Activated T-cell treated with anti-CD3 and anti-CD28 coated beads, Interleukin-2, amount 50 U/mL, for 1 hour (primary cell): ENCODE measurements at places on chromosomes 16 and 17.

DNA sequence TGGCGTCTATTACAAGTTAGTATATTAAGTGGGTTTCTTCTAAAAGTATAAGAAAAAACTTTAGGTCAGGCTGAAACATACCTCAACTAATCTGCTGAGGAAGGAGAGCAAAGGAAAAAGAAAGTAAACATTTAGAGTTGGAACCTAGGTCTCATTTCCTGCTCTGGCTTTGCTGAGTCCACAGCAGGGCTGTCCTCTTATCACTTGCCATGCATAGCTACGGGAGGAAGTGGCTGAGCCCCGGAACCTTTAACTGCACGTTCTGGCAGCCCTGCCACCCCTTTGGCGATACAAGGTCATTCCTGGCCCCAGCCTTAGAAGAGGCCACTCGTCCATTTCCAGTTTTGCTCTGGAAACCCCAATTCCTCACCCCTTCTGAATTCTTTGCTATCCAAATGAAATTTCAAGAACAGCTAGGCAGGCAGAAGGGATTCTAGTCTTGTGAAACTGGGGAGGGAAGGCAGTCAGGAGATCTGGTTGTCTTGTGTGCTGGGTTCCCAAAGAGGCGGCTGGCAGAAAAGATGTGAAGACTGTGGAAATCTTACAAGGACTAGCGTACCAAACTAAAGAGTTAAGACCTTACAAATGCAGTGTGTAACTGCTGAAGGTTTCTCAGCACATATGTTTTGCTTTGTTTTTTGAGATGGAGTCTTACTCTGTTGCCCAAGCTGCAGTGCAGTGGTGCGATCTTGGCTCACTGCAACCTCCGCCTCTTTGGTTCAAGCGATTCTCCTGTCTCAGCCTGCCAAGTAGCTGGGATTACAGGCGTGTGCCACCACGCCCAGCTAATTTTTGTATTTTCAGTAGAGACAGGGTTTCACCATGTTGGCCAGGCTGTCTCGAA lies 19.1 kb downstream of the WIPI1 start:
- peak; percentile 31 for DNase-seq

DNA sequence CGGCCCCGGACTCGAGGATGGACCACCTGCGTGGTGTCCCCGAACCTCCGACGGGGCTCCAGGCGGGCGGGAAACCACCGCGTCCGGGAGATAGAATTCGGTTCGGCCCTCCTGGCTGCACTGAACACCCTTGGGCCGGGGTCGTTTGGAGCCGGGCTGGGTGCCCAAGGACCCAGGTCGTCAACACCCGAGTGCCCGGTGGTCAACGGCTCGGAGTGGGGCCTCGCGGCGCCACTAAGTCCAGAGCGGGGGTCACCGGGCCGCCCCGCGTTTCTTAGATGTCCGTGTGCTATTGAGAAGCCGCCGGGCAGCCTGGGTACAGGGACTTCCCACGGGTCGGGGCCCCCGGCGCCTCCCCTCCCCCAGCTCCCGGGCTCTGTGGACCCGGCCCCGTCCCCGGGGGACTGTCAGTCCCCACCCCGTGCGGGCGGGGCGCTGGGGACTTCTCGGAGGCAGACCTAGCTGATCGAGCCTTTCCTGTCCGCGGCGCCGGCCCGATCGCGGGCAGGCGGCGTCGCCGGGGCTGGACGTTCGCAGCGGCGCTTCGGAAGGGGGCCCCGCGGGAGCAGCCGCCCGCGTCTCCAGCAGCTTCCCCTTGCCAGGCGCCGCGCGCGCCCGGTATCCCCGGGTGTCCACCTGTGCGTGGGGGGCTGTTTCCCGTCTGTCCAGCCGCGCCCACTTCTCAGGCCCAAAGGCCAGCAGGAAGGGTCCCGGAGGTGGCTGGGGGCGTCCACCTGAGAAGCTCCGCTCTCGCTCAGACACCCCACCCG lies 655 bp upstream of the NPTX1 start:
- DNase-seq = peak; percentile 37

DNA sequence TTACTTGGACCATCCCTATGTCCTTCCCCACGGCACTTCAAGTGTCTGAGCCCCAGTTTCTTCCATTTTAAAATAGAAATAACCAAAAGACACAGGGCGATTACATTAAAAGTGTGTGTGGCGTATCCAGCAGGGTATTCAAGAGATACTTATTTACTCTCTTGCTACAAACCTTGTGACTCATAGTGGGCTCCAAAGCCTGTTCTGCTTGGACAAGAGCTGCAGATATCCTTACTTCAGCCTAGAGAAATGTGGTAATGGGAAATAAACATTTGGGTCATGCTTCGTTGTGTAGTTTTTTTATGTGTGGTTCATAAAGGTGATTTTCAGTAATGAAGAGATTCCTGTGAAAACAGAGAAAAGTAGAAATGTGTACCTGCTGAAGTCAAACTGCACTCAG lies 288.9 kb upstream of the CDH11 start:
- no peak for DNase-seq

DNA sequence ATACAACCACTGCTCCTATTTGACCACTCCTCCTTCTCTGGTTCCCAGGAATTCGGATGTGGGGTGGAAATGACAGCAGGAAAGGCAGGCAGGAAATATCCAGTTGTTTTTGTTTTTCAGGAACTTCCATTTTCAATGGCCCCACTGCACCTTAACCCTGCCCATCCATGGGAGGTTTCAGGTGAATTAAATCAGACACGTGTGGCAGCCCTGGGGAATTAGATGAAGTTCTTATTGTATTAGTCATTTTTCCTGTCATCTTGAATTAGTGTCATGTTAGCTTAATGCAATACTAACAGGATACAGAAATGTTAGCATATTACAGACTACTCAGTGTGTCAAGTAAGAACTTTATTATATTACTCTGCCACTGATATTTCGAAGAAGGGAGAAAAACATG lies 146.4 kb downstream of the CHD9NB start:
- DNase-seq = no peak

DNA sequence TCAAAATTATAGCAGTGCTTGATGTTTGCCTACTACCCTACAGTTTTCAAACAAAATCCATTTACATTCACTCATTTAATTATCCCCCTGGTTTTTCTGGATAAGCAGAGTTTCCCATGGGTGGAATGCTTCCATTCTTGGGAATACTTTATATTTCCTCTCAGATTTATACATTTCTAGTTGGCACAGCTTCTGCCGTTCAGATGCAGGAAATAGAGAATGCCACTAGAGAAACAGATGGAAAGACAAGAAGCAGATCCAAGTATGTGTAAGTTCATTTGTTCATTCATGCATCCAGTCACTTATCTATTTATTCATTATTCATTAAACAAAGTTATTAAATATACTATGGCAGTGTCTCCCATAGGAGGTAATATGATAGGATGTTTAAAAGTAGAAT lies 65.0 kb upstream of the CACNG5 start:
- no peak for DNase-seq

DNA sequence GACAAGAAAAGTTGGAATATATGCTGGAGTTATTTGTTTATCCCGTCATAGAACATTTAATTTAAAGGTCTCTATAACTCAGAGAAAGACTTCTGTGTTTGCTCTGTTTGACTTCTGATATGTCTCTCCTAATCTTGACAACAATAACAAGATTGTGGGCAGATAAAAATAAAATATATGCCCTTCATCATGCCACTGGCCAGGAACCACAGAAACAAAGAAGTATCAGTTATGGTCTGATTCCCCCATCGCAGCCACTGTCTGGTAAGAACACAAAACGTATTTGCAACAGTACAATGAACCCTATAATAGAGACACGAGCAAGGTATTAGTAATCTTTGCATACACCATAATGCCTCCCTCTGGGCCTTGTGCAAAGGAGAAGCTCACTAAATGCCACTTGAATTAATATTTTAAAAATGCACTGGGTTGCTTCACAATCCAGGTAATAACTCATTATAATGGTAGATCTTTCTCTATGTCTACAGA lies 1498.3 kb downstream of the CDH11 start:
- no peak for DNase-seq

- peak; percentile 36 for DNase-seq
Observed at GRCh38 chr16:81831722-81832126, 52.6 kb downstream of the PLCG2 start.

DNA sequence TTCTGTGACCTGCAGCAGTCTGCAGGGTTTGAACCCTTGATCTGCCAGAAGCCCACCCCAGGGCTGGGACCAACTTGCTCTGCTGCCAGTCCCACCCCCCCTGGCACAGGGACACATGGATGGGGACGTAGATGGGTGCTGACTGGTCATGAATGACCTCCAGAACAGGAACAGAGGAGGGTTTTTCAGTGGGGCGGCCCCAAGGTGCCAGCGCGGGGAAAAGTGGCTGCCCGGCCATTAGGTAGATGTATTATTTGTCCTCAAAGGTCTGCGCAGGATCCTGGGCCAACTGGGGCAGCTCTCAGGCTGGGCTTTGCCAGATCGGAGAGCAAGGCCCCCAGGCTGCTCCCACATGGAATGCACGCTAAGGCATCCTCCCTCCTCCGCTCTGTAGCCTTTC lies 265.2 kb upstream of the TNRC6C start:
- no peak for DNase-seq

DNA sequence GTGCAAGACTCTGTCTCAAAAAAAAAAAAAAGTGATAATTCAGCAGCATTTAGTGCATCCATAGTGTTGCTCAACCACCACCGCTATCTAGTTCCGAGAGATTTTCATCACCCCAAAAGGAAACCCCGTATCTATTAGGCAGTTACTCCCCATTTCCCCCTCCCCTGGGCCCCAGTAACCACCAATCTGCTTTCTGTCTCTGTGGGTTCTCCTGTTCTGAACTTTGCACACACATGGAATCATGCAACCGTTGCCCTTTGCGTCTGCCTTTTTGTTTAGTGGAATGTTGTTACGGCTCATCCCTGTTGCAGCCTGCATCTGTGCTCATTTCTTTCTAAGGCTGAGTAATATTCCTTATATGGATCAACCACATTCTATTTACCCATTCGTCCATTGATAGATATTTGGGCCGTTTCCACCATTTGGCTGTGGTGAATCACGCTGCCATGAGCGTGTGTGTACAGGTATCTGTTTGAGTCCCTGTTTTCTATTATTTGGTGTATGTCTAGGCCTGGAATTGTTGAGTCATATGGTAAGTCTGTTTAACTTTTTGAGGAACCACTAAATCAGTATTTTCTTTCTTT lies 8.7 kb upstream of the SYNGR2 start:
- DNase-seq = no peak

DNA sequence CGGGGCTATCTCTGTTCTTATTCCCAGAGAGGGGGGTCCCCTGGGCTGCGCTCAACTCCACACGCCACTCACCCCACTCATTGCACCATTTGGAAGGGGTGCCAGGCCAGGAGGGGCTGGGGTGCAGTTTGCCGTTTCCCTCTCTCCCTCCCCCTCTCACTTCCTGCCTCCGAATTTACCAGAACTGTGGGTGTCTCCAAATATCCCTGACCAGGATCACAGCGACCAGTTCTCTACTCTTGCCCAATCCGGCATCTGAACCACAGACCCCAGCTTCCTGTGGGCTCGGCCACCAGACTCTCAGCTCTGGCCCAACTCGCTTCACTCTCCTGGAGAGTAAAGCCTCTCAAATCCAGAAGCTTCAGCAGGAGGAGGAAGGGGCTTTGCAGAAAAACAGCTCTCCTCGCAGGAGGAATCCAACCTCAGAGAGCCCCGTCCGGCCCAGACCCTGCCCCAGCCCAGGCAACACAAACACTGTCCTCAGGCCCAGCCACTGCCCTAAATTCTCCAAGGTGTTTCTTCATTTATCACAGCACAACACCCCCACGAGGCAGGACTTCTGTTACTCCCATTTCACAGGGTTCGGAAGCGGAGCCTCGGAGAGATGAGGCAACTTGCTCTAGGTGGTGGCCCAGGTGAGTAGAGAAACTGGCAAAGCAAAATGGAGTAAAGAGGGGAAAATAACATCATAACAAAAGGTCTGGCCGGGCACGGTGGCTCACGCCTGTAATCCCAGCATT lies 423 bp upstream of the ASGR2 start:
- DNase-seq = no peak

DNA sequence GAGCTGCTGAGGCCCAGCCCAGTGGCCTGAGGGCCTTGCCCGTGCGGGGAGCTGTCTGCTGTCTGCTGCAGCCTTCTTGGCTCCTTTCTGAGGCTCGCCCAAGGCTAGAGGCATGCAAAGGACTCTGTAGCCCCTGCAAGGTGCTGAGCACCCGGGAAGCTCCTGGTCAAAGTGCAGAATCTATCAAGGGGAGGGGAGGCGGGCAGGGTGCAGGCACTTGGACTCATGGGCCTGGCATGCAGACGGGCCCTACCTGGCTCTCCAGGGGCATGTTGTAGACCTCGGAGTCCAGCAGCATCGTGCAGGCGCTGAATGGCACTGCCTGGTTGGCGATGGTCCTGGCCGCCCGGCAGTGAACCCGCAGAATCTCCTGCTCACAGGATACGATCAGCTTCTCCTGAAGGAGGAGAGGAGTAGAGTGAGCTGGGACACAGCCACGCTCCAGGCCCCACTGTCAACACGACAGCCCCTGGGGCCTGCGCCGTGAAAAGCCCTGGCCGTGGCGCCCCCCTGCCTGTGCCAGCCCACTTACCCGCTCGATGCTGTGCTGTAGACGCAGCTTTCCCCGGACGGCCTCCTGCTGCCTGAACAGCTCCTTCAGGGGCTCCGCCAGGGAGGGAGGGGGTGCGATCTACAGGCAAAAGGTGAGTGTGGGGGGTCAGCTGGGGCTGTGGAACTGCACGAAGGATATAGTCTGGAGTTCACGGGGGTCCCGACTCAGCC lies 57.2 kb downstream of the ZNF778 start:
- no peak for DNase-seq

DNA sequence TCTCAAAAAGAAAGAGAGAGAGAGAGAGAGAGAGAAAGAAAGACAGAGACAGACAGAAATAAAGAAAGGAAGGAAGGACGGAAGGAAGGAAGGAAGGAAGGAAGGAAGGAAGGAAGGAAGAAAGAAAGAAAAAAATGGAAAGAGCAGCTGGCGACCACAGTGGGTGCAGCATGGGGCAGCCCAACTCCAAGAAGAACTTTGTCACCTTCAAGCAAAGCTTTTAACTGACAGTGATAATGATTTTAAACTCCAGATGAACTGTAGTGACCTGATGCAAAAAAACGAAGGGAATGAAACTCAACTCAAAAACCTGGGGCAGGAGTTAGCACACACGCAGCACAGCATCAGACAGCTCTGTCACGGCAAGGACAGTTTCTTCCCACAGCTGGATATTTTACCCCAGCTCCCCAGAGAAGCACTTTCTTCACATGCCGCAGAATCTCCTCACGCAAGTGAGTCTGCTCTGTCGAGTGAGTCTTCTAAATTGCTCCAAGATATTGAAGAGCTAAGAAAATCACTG lies 5.0 kb upstream of the ARHGAP17 start:
- DNase-seq = no peak

DNA sequence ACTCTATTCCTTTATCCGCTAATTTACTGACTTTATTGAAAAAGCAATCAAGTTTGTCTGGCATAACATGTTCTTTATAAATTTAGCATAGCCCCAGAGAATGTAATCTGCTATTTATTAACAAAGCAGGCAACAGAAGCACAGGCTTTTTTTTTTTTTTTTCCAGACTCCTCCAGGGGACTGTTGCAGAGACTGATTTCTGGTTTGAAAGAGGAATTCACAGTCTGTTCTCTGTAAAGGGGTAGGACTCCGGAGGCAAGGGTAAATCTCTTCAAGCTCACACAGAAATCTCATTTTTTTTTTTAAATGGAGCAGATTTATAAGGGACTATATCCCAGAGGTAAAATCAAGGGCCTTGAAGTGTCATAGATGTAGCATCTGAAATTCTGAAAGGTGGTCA lies 1386.5 kb upstream of the CDH8 start:
- no peak for DNase-seq

- no peak for DNase-seq
Observed at GRCh38 chr16:56252835-56253234, 61.5 kb downstream of the GNAO1 start.
